ENCODE measurements at places on chromosomes 1 and 21. TPM values are rescaled to one million over a fixed set of nuclear protein-coding genes. Genes with fewer than 3 reads are reported as not detected.

The HES4 gene
- total RNA-seq: 30.5 TPM

The ESPN gene
- 14.4 TPM for total RNA-seq

The CLCA4 gene
- total RNA-seq: not detected

The PGBD5 gene
- 6.6 TPM for total RNA-seq

The PEF1 gene
- total RNA-seq: 56.7 TPM

The LENEP gene
- total RNA-seq: not detected

The SLC35A3 gene
- 23.8 TPM for total RNA-seq

The PCSK9 gene
- 8.6 TPM for total RNA-seq

The GCLM gene
- 20.1 TPM for total RNA-seq

The MRPL55 gene
- total RNA-seq: 34.2 TPM

The CKS1B gene
- total RNA-seq: 31.7 TPM

The JAM2 gene
- total RNA-seq: 78.1 TPM

The PRAMEF25 gene
- not detected for total RNA-seq

The KLF17 gene
- total RNA-seq: not detected

The S100A16 gene
- 58.4 TPM for total RNA-seq

The NPR1 gene
- total RNA-seq: 34.1 TPM

The KCND3 gene
- 7.5 TPM for total RNA-seq

The CD2 gene
- 2.1 TPM for total RNA-seq

The ITLN2 gene
- total RNA-seq: not detected

The CITED4 gene
- 5.6 TPM for total RNA-seq

The FBLIM1 gene
- total RNA-seq: 29.0 TPM

The GCSAML gene
- 1.2 TPM for total RNA-seq

The C1orf94 gene
- total RNA-seq: not detected

The NCAM2 gene
- total RNA-seq: 41.2 TPM

The DNMT3L gene
- total RNA-seq: not detected

Measured in sciatic nerve (tissue), 2 donors.